ENCODE measurements at places on chromosomes 12 and 14.

GRCh38 chr12:6294156-6295093, 16.1 kb upstream of the PLEKHG6 start:
- DNase-seq = no peak

- no peak for DNase-seq
Measured at GRCh38 chr14:63245893-63246292, 41.6 kb downstream of the RHOJ start.

DNA sequence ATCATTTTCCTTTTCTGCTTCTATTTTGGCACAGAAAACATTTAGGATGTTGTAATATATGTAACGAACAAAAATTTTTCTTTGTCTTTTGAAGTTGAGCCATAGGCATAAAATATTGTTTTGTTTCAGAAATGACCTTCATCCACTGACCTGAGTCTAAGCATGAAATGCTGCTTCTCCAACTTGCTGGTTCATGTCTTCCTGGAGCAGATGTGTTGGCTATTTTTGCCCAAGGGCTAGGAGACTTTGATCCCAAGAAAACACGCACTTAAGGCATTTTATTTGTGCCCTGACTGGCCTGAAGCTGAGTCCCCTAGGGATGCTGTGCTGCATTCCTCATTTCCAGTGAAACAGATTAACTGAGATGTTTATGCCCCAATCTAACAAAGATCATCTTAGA, 27.2 kb upstream of the ALG10B start:
- DNase-seq = no peak

GRCh38 chr12:109493938-109494337, 16.5 kb downstream of the UBE3B start:
- DNase-seq = no peak

- DNase-seq = no peak
Measured at GRCh38 chr14:79510659-79511058, 700.6 kb downstream of the DIO2 start.

- no peak for DNase-seq
Measured at GRCh38 chr14:77495334-77495733, 3.3 kb downstream of the ISM2 start.

GRCh38 chr12:5037795-5038357, 5.8 kb upstream of the KCNA5 start:
- DNase-seq = no peak

- DNase-seq = no peak
Measured at GRCh38 chr12:124399622-124400021, 104.7 kb downstream of the RFLNA start.

DNA sequence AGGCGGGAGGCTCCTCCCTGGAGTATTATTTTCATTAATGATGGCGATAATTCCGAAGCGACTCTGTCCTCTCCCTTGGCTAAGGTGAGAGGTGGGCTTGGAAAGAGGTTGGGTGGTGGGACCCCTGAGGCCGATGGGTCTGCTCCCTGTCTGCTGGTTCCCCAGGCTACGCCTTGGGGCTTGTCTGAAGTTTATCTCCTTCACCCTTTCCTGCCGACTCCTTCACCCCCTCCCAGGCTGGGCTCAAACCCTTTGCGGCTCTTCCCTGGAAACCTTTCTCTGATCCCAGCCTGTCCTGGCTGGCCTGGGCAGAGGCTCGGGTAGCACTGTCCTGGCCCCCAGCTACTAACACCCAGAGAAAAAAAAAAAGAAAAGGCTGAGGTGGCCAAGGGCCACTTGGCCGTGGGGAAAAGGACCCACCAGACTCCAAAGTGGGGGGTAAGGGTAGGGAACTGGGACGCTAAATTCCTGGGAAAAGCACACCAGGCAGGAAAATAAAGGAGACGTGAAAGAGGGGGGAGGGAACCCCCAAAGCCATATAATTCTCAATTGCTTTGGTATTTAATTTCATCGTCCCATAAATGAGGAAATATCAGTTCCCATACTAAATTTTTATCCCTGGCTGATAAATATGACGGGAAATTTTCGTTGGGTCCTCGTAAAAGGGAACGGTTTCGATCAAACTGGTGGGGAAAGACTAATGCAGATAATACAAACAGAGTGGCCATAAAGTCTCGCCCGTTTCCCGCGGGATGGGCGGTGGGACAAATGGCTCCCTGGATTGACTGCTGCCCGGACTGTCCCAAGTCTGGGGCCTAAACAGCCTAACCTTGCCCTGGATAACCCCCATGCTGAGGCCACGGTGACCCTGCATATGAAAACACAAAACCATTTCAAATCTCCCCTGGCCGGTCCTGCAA, 2.0 kb upstream of the HOXC10 start:
- no peak for DNase-seq

GRCh38 chr12:78759367-78759766, 105.2 kb upstream of the SYT1 start:
- DNase-seq = no peak

DNA sequence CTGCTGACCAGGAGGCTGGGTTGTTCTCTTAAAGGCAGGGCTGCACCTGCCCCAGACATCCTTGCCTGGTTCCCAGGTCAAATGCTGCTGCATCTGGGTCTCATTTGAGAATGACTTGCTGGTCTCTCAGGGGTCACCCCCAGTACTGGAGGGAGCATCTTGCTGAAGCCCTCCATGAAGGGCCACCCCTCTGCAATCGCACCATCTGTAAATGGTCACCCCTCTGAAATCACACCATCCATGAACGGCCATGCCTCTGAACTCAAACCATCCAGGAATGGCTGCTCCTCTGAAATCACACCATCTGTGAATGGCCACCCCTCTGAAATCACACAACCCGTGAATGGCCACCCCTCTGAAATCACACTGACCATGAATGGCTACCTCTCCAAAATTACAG, 7.3 kb upstream of the SERPINA6 start:
- DNase-seq = no peak

DNA sequence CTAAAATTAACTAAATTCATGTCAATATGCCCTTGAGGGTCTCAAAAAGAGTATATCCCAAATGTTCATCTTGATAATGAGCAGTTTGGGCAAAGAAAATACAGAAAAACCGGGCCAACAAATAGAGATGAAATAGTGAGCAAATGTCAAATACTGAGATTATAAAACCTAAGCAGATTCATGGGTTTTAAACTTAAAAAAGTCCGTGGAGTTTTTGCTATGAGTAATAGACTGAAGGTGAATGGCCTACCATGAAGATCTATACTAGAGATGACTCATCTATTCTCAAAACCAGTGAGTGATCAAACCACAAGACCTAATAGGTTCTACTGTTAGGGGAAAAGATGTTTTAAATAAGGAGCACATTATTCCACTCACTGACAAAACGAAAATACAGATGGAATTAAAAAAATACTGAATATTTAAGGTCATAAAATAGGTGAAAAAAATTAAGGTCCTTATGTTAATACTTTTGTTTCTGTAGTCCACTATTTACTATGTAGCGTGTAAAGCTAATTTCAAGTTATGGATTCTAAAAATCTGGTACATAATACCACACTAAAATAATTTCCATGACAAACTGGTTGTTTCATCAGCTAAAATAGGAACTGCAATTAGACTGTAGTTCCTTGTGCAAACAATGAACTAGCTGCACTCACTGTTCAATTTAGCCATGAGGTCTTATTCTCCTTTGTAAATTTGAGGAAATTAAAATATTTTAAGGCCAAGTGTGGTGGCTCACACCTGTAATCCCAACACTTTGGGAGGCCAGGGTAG, 5.0 kb downstream of the HNRNPC start:
- DNase-seq = peak; percentile 5

DNA sequence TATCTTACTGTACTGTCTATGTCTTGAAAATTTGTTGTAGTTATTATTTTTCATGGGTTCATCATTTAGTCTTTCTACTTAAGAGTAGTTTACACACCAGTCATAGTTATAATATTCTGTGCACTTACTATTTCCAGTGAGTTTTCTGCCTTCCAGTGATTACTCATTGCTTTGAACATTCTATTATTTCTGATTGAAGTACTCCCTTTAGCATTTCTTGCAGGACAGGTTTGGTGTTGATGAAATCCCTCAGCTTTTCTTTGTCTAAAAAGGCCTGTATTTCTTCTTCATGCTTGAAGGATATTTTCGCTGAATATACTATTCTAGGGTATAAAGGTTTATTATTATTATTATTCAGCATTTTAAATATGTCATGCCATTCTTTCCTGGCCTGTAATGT, 66.8 kb downstream of the TSPAN8 start:
- no peak for DNase-seq

DNA sequence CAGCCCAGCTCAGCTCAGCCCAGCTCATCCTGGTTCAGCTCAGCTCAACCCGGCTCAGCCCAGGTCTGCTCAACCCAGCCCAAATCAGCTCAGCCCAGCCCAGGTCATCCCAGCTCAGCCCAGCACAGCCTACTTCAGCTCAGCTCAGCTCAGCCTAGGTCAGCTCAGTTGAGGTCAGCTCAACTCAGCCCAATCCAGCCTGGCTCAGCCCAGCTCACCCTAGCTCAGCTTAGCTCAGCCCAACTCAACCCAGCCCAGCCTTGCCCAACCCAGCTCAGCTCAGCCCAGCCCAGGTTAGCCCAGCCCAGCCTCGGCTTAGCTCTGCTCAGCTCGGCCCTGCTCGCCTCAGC, 332.3 kb downstream of the TMEM121 start:
- no peak for DNase-seq

DNA sequence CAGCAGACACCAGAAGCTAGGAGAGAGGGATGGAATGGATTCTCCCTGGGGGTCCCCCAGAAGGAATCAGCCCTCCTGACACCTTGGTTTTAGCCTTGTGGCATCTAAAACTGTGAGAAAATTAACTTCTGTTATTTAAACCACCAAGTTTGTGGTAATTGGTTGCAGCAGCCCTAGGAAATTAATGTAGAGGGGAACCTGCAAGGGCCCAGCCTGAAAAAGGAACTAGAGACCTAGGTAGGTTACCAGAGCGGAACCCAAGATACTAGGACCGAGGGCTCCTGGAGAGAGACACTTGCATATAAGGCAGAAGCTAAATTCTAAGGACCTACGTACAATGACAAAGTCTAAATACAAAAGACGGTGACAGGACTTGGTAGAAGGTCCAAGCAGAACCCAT, 8.1 kb upstream of the DENND5B start:
- no peak for DNase-seq

DNA sequence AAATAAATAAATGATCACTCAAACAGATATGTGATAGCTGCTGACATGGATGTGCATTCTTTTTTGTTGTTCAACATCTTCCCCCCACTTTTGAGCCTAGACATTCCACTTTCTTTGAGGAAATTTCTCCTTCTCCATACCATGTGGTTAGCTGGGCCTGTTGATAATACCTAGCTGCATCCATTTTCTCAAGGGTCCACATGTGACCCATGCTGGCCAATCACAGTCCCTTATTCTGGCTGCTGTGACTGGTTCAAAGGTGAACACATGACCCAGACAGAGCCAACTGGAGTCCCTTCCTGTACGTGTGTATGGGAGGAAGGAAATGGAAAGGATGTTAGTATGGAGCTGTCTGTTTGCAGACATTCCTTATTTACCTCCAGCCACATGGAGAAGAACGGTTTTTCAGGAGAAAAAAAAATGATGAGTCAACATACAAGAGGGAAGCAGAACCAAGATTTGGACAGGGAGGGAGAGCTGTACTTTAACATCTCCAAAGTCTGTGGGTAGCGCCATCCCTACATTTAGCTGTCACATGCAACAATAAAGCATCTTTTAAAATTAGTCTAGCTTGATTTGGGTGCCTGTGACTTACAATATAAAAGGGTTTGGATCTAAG, 391.7 kb upstream of the TBX3 start:
- no peak for DNase-seq

GRCh38 chr12:6944381-6945186, 762 bp downstream of the C12orf57 start:
- peak; percentile 72 for DNase-seq

DNA sequence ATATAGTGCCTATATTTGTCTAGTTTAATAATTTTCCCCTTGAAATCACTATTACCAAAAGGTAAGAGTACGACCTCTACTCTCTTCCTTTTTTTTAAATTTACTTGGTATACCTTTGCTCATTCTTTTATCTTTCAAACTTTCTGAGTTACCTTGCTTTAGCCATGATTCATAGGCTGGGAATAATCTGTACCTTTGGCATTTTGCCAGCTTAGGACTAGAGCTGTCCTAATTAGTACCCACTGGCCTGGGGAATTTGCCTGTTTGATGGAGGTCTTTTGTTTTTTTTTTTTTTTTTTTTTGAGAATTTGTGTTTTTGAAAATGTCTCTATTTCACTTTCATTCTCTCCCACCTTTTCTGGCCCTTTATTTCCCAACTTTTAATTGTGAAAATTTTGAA, 8.7 kb upstream of the SLC4A8 start:
- DNase-seq = no peak

GRCh38 chr12:124767066-124767821, 96.4 kb downstream of the SCARB1 start:
- DNase-seq = peak; percentile 24

GRCh38 chr12:108696111-108696995, 35.0 kb downstream of the CORO1C start:
- DNase-seq = no peak

DNA sequence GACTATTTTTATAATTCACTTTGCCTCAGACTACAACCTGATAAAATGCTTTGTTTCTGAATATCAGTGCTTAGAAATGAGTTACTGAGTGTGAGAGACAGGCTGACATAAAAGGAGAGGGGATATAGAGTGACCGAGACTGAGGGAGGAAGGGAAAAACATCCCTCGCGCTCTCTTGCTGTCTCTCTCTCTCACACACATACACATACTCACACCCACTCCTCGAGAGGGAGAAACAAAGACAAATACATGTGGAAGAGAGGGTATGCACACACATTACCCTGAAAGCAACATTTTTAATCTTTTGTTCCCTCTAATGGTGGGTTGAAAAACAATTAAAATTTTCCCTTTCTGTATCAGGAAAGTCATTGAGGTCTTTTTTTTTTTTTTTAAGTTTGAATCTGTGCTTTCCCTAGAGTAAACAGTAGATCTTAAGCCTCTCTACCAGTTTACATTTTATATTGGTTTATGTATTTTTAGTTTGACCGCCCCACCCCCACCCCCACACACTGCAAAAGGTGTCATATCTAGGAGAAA, 45.3 kb downstream of the FRS2 start:
- no peak for DNase-seq

DNA sequence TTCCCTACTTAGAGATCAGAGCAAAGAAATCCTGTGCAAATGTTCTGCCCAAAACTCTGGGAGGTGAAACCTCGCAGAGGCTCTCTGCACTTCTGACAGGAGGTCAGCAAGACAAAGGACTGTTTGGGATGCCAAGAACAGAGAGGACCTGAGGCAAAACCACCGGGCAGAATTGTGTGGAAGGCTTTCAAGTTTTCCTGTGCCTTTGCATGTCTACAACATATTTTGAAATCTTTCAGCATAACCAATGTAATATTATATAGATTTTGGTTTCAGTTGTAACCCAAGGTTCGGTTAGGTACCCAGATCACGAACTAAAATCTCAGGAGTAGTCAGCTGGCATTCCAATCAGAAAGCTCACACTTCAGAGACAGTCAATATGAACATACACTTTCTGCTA, 99.4 kb upstream of the PLEKHA5 start:
- DNase-seq = no peak

- DNase-seq = peak; percentile 32
Measured at GRCh38 chr12:56299308-56299852, 750 bp downstream of the CS start.

- DNase-seq = no peak
Measured at GRCh38 chr12:47752552-47752951, 6.1 kb downstream of the RAPGEF3 start.

- DNase-seq = no peak
Measured at GRCh38 chr12:95790033-95790916, at the start of gene NTN4. TSS of gene NTN4 (minus strand) at chr12:95790764. CDS start at chr12:95790309, 455 bp downstream.

All from GF-D8 (cell line).